ENCODE measurements at places on chromosomes 6 and 20.

DNA sequence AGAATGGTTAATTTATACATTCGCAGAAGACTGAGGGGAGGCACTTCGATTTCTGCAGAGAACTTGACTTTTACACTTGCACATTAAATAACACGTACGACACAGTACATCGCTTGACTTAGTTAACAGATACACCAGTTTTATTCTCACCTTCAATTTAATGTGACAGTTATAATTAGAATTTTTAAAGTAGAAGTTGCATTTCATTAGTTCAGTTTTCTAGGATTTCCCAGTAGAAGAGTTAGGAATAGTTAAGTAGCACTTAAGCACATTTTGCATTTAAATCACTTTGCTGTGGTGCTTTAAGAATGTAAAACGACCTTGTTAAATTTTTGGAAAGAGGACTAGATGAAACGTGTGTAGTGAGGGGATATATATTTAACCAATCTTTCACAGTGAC is 1.6 kb upstream of the BEND3 start:
- DNase-seq = no peak

GRCh38 chr6:55497694-55498093 is 81.3 kb downstream of the HMGCLL1 start:
- no peak for DNase-seq

- DNase-seq = no peak
These were observed 228.3 kb downstream of the ARHGAP18 start for GRCh38 chr6:129481706-129482105.

DNA sequence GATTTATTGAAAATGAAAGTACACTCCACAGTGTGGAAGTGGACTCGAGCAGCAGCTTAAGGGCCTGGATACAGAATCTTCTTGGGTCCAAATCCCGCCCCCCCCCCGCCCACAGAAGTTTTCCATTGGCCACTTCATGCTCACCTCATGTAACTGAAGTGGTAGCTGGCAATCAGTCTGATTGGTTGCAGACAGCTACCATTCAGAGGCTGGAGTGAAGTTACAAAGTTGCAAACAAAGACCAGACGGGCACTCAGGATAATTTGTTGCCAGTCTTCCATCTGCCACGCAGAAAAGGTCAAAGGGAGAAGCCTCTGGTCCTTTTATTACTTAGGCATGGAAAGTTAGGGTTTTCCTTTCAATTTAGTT is 25.8 kb upstream of the FABP7 start:
- no peak for DNase-seq

DNA sequence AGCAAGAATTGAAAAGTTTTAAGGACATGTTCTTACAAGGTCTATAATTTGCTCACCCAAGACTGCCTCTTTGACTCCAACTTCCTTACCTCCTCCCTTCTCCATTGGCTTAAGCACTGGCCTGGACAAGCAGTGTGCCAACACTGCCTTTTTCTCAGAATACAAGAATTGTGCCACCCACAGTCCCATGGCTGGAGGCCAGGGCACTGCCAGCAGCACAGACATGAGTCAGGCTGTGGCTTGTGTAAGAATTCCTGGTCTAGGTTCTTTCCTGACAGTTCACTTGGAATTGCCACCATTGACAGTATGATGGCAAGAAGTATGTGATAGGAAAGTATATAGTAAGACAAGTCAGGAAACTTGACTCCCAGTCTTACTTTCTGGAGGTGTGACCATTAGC is 202.7 kb upstream of the MARCKS start:
- DNase-seq = no peak

- no peak for DNase-seq
These were observed 109.3 kb upstream of the PROKR2 start for GRCh38 chr20:5426026-5426425.

GRCh38 chr20:4014031-4014474 is 1.3 kb downstream of the RNF24 start:
- no peak for DNase-seq

- no peak for DNase-seq
These were observed 360.1 kb downstream of the HDGFL1 start for GRCh38 chr6:22929311-22929985.

DNA sequence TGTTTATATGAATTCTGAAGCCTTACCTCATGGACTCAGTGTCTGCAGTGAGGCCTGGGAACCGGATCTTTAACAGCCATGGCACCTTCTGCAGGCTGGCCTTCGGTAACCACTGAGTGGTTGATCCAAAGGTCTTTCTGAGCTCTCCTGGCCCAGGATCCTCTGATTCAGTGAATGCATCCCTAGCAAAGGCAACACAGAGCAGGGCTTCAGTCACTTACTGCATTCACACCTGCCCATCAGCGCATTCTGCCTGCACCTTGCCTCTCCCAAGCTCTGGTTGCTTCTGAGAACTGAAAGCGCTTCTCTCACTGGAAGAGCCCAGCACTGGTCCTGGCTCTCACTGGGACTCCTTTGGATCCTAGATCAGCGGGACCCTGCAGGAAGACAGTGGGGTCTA is 8.4 kb upstream of the CST9 start:
- DNase-seq = no peak

DNA sequence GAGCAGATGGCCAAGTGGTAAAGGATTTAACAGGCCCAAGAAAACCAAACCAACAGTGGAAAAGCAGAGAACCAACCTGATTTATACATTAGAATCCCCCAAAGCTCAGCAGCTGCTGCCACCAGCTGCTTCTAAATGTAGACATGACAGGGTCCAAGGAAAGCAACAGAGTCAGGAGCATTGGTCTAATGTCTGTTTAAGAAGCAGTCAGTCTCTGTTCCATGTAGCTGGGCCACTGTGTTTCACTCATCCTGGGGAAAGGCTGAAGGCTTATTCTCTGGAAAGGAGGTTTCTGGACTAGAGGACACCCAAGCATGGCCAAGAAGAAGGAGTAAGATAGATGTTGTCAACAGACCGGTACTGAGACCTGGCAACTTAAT is 75.4 kb downstream of the TMEM244 start:
- DNase-seq = no peak

DNA sequence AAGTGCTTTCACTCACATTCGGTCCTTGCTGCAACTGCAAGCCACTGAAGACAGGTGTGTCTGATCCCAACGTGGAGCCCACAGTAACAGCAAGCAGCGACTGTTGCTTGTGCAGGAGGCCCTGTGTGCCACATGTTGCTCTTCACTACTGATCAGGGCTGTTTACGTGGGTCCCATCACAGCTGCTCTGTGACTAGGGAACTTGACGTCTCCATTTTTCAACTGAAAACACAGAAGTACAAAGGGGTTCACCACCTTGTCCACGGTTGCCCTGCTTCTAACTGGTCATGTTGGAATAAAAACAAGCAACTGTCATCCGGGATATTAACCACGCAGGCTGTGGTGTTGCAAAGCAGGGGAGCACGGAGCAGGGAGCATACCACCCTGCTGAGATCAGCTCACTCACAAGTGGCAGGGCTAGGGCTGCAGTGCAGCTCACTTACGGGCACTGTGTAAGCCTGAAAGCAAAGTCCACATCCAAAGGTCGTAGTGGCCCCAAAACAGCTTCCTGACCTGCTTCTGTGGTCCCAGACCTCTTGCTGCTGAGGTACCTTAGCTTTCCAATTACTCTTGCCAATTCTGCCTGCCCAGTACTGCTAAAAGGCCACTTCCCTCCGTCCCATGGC is 105.8 kb upstream of the DUSP22 start:
- no peak for DNase-seq

- DNase-seq = no peak
These were observed 81.3 kb downstream of the AFDN start for GRCh38 chr6:167907837-167908681.

DNA sequence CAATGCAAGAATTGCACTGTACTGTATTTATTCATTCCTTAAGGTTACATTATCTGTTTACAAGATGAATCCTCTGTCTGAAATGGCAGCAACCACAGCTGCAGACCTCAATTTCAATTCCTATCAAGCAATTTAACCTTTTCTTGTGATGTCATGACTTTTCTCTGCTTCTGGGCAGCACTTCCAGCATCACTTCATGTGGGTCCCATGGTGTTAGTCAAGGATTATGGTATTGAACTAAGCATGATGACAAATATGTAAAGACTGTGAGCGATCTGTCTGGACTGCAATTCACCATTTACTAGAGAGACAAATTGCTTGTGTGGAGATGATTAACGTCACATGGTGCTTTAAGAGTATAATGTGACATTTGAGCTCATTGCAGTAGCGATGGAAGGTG is 90.5 kb upstream of the CCN2 start:
- DNase-seq = no peak

- DNase-seq = no peak
These were observed 125.0 kb downstream of the ZMYND8 start for GRCh38 chr20:47231382-47232039.

DNA sequence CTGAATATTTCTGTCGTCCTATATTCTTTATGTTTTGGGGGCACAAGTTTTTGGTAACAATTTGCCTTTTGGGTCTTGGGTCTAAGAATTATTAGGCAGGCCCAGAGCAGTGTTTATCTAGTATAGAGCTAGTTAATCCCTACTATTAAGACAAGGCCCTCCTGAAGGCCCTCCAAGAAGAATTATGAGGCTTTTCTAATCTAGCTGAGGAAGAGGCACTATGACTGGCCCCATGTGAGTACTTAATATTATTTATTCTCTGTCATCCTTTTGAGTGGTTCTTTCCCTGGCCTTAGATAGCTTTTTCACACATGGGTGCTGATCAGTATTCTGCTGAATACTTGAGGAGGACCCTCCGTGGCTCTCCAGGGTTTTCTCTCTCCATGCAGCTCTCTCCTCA is 25.1 kb downstream of the CHMP4B start:
- DNase-seq = no peak

GRCh38 chr20:32141465-32141980 is 32.0 kb downstream of the TM9SF4 start:
- no peak for DNase-seq

GRCh38 chr6:50998905-50999304 is 180.2 kb downstream of the TFAP2B start:
- no peak for DNase-seq

DNA sequence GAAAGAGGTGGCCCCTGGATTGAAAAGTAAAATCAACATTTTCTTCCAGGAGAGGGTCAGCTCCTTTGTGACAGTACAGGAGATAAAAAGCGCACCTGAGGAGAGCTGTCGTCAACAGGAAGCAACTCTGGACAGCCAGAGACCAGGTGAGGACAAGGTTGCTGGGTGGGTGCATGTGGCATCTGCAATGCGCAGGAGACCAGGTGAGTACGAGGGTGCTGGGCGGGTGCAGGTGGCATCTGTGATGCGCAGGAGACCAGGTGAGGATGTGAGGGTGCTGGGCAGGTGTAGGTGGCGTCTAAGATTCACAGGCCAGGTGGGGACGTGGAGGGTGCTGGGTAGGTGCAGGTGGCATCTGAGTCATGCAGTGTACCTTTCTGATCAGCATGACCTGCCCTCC is 38.4 kb downstream of the WDR27 start:
- no peak for DNase-seq

- DNase-seq = no peak
These were observed 6.7 kb downstream of the DNPH1 start for GRCh38 chr6:43222418-43223059.

DNA sequence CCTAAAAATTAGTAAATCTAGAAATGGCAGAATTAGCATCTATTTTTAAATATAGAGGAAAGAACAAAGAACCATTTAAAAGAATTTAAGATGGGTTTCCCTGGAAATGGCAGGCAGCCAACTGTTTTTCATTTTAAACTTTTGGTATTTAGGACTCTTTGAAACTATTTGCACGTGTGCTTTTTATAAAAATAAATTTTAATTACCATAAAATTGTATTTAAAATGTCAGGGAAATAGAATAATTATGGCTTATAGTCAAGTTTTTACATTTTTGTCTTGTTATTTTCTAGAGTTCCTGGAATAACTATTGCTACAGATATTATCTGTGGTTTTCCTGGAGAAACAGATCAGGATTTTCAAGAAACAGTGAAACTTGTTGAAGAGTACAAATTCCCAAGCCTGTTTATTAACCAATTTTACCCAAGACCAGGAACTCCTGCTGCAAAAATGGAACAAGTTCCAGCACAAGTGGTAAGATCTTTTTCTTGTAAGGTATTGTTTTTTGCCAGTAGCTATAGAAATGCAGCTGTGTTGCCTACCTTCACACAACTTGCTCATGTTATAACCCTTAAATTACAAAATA is 528.7 kb upstream of the SOX4 start:
- DNase-seq = no peak

- no peak for DNase-seq
These were observed 53.9 kb downstream of the FAM50B start for GRCh38 chr6:3902871-3903648.

Data from T follicular helper cell (primary cell).